ENCODE measurements at places on chromosomes 2 and 18. TPM values are rescaled to one million over a fixed set of nuclear protein-coding genes. Genes with fewer than 3 reads are reported as not detected.

GREB1L gene
- total RNA-seq, result 3.8 TPM

GALNT5 gene
- 51.7 TPM for total RNA-seq

REEP1 gene
- 4.7 TPM for total RNA-seq

POU3F3 gene
- total RNA-seq, result not detected

GRCh38 chr2:74238879-74239278 is 40.5 kb downstream of the MTHFD2 start:
- no peak overlapping the region for H3K27ac ChIP-seq
- H3K27me3 ChIP-seq, result no peaks in the 10 kb centered on the region

GRCh38 chr18:32769586-32770053 is 3.2 kb downstream of the KLHL14 start:
- H3K27me3 ChIP-seq, result peaks cover 31% of the 10 kb centered on the region
- H3K4me3 ChIP-seq, result peak overlapping the region; percentile 78
- no peaks in the 10 kb centered on the region for H3K4me1 ChIP-seq
- H3K36me3 ChIP-seq, result peaks cover 14% of the 10 kb centered on the region
- no peak overlapping the region for H3K27ac ChIP-seq
- DNase-seq, result no peak

DNA sequence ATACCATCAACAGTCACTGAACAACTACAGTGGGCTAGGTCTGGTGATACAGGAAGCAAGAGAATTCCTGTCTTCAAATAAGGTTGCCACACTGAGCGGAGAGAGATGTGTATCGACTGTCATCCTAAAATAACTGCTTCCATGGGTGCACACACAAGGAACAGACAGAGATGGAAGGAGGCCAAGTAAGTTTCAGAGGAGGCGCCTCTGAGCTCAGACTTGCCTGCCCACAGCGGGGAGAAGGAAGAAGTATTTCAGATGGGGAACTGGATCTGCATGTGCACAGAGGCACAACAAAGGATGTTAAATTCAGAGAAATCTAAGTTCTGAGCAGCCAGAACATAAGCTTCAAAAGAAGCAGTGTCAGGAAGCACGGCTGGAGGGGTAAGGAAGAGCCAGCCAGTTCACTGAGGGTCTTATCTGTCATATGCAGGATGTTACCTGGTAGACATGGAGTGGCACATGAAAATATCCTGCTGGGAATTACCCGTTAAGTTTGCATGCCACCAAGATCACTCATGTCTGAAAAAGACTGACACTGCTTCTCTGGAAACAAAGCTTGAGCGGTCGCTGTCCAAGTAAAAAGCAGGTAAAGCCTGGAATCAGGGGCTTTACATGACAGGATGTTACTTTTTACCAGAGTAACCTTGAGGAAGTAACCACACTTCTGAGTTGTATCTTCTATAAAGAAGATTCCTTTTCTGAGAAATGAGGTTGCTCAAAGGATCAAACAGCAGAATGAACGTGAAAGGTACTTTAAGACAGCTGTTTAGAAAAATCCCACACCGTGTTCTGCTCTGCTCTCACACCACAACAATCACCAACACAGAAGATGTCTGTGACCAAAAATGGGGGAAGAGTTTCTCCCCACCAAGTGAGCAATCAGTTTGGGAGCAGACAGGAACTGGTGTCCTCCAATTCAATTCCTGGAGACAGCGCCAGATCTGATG is 260.2 kb downstream of the NBAS start:
- no peak overlapping the region for H3K27ac ChIP-seq
- no peak overlapping the region for H3K4me3 ChIP-seq
- H3K4me1 ChIP-seq, result no peaks in the 10 kb centered on the region
- no peaks in the 10 kb centered on the region for H3K27me3 ChIP-seq
- peaks cover 8% of the 10 kb centered on the region for H3K36me3 ChIP-seq
- no peak for DNase-seq

DNA sequence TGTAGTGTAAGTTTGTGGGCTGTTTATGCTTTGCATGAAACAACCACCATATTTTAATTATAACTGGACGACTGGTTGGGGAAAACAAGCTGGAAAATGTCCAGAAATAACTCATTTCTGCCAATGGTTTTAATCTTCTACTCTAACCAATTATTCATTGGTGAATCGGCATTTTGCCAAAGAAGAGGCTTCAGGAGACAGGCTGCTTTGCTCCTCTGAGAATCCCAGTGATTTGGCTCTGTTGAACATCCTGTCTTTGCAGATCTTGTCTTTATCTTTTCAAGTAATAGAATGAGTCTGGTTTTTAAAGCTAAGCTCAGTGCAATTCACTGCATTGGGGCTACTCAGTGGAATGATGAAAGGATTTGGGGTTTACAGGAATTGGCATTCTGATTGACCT is 109.6 kb downstream of the APOB start:
- no peaks in the 10 kb centered on the region for H3K36me3 ChIP-seq
- peaks cover 98% of the 10 kb centered on the region for H3K27me3 ChIP-seq
- H3K27ac ChIP-seq, result no peak overlapping the region
- DNase-seq, result no peak

DNA sequence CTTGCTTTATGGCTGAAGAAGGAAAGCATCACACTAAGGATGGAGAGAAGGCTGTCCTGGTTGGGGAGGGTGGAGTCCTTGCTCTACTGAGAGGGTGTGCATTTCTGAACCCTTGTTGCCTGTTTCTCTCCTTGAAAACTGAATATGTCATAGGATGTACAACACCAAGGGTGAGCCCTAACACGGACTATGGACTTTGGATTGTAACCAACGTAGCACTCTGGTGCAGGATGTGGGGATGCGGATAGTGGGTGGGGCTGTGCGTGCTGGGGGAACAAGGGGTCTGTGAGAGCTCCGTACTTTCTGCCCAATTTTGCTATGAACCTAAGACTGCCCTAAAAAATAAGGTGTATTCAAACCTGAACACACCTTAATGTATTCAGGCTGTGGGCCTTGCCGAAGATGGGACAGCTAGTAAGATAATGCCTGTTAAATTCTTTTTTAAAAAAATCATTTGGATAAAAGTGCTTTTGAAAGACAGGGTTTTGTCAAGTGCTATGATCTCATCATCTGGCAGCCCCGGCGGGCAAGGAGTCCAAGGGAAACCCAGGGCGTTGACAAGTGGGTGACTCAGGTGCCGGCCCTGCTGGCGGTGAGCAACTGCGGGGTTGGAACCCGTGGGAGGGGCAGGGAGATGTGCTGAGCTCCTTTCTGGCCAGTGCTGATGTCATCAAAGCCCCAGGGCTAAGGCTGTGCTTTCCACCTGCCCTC is 54.0 kb downstream of the GATA6 start:
- H3K27ac ChIP-seq, result peak overlapping the region; percentile 82
- H3K36me3 ChIP-seq, result no peaks in the 10 kb centered on the region
- H3K4me1 ChIP-seq, result peaks cover 24% of the 10 kb centered on the region
- peak overlapping the region; percentile 25 for H3K4me3 ChIP-seq
- H3K27me3 ChIP-seq, result no peaks in the 10 kb centered on the region

DNA sequence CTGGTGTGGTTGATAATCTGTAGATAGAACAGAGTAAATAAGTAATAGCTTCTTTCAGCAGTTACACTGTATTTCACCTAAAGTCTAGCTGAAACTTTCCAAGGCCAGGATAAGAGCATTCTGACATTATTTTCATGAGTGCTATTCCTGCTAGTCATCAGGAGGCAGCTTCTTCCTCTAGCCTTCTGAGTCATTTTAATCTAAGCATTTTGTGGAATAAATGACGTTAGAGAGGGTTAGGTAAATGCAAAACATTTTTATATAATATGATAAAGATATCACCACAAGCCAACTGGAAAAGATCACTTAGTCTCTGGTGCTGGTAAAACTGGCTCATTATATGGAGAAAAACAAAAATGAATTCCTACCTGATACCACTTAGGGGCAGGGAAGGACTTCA is 138.5 kb downstream of the MEP1B start:
- no peaks in the 10 kb centered on the region for H3K27me3 ChIP-seq
- H3K27ac ChIP-seq, result no peak overlapping the region
- DNase-seq, result no peak
- no peaks in the 10 kb centered on the region for H3K36me3 ChIP-seq

DNA sequence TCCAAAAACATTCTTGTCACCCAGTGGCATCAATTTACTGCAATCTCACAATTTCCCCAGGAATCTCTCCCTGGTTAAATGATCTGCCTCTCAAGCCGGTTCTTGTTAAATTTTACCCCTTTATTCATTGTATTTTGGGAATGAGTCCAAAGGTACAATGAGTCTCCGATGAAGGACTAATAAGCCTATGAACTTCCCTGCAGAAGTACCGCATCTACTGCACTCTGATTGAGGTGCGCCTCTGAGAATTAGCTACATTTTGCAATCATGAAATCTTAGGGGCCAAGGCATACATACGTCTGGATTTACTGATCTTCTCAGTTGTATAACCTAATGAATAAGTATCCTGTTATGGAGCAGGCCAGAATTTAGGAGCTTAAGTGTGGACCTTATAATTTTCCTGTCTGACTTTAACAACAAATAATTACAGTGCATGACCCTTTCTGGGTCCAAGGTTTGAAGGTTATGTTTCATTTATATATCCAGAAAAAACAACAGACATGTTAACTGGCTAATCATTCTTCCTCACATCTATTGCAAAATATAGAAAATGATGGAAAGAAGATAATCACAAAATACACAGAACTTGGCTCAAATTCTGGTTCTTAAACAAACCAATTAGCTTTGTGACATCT is 261.8 kb upstream of the NRXN1 start:
- H3K36me3 ChIP-seq, result no peaks in the 10 kb centered on the region
- no peak overlapping the region for H3K4me3 ChIP-seq
- no peaks in the 10 kb centered on the region for H3K4me1 ChIP-seq
- H3K27me3 ChIP-seq, result no peaks in the 10 kb centered on the region
- no peak for DNase-seq

DNA sequence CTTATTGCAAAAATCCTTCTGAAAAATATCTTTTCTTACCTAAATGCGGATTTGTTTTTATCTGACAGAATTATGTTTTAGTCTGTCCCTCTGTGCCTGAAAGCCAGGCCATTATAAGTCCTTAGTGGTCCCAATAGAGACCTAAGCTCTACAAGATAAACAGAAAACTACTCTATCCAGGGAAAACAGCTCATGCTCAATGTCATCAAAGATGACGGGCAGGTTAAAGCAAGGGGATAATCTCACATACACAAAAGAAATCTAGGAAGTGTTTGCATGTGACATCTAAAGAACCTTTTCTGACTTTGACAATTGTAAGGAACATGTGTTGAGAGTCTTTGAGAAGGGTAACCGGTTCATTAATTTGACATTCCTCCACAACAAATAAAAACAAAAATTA is 741.1 kb upstream of the ID2 start:
- peak overlapping the region; percentile 89 for H3K27ac ChIP-seq
- peak overlapping the region; percentile 49 for H3K4me3 ChIP-seq
- peaks cover 42% of the 10 kb centered on the region for H3K4me1 ChIP-seq
- no peak for DNase-seq
- H3K27me3 ChIP-seq, result no peaks in the 10 kb centered on the region

DNA sequence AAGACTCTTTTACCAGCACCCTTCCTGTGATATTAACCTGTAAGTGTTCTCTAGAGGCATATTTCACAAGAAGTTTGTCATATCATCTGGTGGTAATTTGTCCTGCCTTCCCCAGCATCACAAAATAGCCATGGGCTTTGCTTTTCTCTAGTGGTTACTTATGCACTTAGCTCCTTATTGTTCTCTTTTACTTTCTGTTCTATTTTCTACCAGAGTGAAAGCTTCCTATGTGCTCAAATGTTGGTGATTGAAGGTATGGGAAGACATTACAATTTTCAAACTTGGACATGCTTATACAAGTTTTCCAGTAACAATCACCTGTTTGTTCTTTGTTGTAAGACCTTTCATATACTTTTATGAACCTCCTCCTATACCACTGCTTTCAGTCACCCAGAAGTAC is 87.0 kb upstream of the KCNH7 start:
- H3K27ac ChIP-seq, result no peak overlapping the region
- H3K4me1 ChIP-seq, result peaks cover 33% of the 10 kb centered on the region
- no peaks in the 10 kb centered on the region for H3K27me3 ChIP-seq
- H3K4me3 ChIP-seq, result no peak overlapping the region
- no peaks in the 10 kb centered on the region for H3K36me3 ChIP-seq
- no peak for DNase-seq

DNA sequence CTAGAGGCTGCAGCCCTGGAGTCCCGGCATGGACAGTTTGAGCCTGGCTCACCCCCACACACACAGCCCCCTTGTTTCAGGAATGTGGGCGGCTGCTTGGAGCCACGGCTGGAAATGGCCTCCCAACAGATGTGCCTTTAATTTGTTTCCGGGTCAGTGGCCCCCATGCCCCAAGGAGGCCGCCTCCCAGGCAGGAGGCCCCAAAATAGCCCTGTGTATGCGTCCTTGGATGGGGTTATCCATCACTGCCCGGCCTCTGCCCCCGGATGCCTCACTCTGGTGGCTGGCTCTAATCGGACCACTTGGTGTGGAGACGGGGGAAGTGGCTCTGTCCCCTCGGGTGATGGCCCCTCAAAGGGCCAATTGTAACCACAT is 151.9 kb upstream of the MYCN start:
- DNase-seq, result no peak
- H3K36me3 ChIP-seq, result no peaks in the 10 kb centered on the region
- H3K4me1 ChIP-seq, result no peaks in the 10 kb centered on the region
- no peak overlapping the region for H3K27ac ChIP-seq
- no peak overlapping the region for H3K4me3 ChIP-seq
- peaks cover 46% of the 10 kb centered on the region for H3K27me3 ChIP-seq

- H3K36me3 ChIP-seq, result no peaks in the 10 kb centered on the region
- H3K27me3 ChIP-seq, result peaks cover 98% of the 10 kb centered on the region
- DNase-seq, result no peak
- no peak overlapping the region for H3K4me3 ChIP-seq
These were observed 242.1 kb downstream of the DYSF start for GRCh38 chr2:71695235-71696120.

DNA sequence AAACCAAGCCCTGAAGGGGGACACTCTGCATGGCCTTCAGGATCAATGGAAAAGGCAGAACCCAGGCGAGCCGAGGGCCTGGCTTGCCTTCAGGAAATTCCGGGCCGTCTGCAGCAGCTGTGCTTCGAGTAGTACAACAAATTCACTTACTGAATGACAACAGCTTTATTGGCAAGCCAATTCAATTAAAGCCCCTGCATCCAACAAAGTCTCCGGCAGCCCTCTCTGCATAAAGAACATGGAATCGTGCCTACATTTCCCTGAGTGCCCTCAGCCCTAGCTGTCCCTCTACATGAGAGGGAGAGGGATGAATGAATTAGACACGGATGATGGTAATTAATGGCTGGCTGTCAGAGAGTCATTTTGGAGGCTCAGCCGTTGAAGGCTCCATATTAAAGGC is 189.0 kb downstream of the BCL11A start:
- H3K36me3 ChIP-seq, result peaks cover 6% of the 10 kb centered on the region
- H3K4me1 ChIP-seq, result no peaks in the 10 kb centered on the region
- peaks cover 28% of the 10 kb centered on the region for H3K27me3 ChIP-seq
- no peak overlapping the region for H3K4me3 ChIP-seq
- no peak for DNase-seq

- H3K27ac ChIP-seq, result no peak overlapping the region
- H3K36me3 ChIP-seq, result no peaks in the 10 kb centered on the region
- peaks cover 11% of the 10 kb centered on the region for H3K4me1 ChIP-seq
- H3K27me3 ChIP-seq, result no peaks in the 10 kb centered on the region
- H3K4me3 ChIP-seq, result no peak overlapping the region
- no peak for DNase-seq
These were observed 40.9 kb upstream of the KDM3A start for GRCh38 chr2:86400321-86400720.

Measured in Calu3 (cell line).